Choroid plexus epithelial cell (primary cell): ENCODE measurements at places on chromosomes 1 and 21.

- peak; percentile 49 for DNase-seq
Measured at GRCh38 chr1:180291004-180291403, 60.9 kb downstream of the LHX4 start.

GRCh38 chr1:175410560-175410959, 218.0 kb upstream of the KIAA0040 start:
- no peak for DNase-seq

- no peak for DNase-seq
Measured at GRCh38 chr1:24856787-24857506, 73.1 kb downstream of the RUNX3 start.

- DNase-seq = no peak
Measured at GRCh38 chr1:187551061-187551460, 722.3 kb downstream of the PLA2G4A start.

DNA sequence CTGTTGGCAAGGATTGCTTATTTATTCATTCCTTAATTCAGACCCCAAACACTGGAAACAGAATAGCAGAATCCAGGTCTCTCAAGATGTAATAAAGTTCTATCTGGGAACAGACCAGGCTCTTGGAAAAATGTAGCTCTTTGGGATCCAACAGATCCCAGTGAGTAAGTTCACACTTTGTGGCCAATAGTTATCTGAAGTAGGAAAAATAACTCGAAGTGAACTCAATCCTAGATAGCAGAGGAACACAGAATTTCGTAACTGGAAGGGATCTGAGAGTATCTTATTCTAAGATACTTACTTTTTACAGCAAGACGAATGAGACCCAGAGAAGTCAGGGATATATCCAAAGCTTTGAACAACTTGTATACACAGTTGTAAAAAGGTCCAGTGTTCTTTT, 150.7 kb upstream of the CD34 start:
- DNase-seq = no peak

- no peak for DNase-seq
Measured at GRCh38 chr1:22613951-22614350, 22.5 kb upstream of the C1QA start.

- no peak for DNase-seq
Measured at GRCh38 chr1:156101880-156102279, 12.6 kb upstream of the LMNA start.

GRCh38 chr1:153532181-153532580, 3.6 kb downstream of the S100A6 start:
- DNase-seq = no peak

DNA sequence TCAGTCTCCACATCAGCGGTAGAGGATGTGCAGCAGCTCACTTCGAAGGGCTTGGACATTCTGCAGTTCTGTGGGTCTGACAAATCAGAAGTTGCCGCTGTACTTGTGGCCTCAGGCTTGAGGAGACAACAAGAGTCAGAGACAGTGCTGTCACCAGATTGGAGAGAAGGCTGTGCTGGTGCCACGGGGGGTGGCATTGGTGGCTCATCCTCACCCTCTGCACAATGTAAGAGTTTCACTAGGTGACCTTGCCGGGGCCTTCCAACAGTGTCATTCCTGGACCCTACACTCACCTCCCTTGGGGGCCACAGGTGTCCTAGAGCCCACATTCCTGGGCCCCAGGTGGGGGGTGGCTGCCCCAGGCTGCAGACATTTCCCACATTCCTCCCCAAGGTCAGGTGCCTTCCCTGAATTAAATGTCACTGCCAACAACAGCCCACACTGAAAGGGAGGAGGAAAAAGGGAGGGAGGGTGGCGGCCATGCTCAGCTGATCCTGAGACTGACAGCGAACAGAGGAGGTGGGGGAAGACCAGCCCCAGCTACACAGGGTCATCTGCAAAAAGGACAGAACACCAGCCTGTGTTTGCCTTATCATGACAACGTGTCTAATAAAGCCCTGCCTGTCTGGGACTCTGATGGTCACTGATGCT, 46.4 kb downstream of the TMCC2 start:
- DNase-seq = no peak

DNA sequence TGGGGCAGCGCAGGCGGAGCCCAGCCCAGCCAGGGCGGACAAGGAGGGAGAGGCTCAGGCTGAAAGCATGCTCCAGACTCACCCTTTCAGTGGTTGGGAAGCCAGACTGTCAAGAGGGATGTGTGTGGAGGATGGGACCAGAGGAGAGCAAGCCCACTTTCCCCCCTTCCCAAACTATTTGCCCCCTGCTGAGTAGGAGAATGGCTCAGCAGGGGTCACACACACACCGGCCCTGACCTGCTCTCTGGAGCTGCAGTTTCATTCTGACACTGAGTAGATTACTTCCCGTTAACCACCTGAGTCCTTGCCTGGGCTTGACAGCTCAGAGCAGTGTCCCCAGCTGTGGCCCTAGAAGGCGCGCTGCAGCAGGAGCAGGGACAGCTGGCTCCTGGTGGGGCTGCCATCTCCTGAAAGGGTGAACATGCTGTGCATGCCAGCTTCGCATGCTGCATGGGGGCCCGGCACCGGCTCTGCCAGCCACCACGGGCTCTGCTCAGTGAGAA, 51.6 kb upstream of the CNTN2 start:
- DNase-seq = no peak

GRCh38 chr1:94279462-94279861, 42.1 kb upstream of the ARHGAP29 start:
- DNase-seq = no peak

GRCh38 chr1:167674156-167674555, 44.1 kb downstream of the RCSD1 start:
- DNase-seq = no peak

GRCh38 chr1:216851073-216851472, 127.8 kb upstream of the ESRRG start:
- no peak for DNase-seq

- no peak for DNase-seq
Measured at GRCh38 chr1:1291023-1291528, 10.8 kb downstream of the SCNN1D start.

GRCh38 chr1:11787251-11787803, 18.4 kb downstream of the MTHFR start:
- DNase-seq = peak; percentile 67

DNA sequence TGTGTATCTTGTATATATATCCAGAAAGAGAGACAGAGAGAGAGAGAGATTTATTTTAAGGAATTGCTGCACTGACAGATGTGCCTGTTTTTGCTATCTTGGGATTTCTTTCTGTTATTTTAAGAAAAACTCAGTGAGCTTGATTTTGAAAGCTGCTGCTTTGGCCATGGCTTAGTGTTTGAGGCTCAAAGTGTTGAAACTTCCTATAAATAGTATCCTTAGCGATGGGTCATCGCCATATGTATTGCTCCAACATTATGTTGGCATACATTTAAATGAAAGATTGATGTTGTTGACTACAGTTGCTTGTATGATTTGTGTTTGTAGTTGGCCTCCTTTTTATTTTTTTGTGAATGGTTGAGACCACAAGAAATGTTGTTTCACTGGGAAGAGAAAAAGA, 29.0 kb upstream of the NTPCR start:
- no peak for DNase-seq

DNA sequence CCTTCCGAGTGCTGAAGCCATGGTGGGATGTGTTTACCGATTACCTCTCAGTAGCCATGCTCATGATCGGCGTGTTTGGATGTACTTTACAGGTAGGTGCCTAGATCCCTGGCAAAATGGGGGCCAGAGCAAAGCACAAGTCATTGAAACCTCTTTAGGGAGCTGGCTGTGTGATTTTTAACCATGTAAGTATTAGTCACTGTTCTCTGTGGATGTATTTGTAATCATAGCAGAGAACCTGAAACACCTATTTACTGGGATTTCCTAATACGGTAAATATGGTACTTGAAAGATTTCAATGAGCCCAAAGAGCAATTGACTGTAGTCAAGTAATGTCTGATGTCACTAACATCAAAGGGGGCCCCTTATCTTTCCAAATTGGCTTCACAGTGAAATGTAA, 53.6 kb downstream of the LRRC8C start:
- DNase-seq = no peak

- DNase-seq = no peak
Measured at GRCh38 chr1:33286451-33287185, 30.3 kb downstream of the ZNF362 start.

DNA sequence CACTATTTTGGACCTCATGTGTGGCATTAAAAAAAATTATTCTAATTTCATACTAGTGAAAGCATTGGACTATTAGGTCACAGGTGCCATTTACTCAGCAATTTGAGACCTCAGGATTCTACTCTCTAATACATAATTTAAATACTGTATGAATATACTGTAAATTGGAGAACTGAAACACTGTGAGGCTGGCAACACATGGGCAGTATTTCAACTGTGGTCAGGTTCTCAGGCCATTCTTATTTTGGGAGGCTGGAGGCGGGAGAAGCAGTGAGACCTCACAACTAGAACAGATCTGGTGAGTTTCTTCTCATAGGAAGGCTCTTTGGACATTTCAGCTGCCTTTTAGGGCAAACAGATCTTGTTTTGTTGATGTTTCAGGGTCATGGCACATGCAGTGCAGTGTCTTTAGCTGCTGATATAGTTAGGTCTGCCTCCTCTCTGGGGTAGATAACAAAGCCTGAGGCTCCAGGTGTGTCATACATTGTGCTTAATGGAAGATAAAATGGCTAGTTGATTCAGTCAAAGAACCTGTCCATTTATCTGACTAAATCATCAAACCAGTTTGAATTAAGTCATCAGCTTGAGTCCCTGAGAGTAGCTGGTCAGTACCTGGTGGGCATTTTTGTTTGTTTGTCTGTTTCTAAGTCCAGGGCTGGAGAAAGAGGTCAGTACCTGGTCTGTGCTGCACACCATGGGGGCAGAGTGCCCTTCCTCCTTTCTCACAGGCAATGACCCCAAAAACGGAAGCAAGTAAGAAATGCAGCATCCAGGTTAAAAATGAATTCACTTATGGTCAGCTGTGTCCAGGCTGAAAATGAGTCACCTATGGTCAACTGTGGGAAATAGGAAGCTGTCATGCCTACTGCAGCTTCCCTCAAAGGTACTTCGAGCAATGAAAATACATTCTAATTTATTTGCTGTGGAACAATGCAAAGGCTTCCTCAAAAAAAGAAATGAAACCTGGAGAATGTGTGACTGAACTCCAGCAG, 216.2 kb downstream of the SDCCAG8 start:
- DNase-seq = peak; percentile 35

GRCh38 chr1:200073286-200073637, 45.8 kb downstream of the NR5A2 start:
- no peak for DNase-seq
